ENCODE measurements at places on chromosomes 5 and 9.

DNA sequence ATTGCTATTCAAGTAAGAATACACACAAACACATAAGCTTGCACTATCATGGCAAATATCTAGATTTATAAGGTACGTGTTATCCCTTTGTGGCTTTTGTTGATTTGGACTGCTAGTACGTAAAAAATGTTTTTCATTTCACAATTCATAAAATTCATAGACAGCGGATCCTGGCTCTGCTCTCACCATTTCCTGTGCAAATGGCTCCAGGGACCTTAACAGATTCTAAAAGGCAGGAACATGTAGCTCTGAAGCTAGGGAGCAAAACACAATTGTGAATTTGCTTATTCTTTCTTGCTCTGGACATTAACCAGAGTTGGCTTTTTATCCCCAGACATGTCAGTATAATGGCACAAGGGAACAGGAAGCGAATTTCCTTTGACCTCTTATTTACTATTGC lies 1019.9 kb upstream of the WWC1 start:
- no peak for DNase-seq

- no peak for DNase-seq
Observed at GRCh38 chr5:178384816-178385495, 152.4 kb upstream of the PHYKPL start.

DNA sequence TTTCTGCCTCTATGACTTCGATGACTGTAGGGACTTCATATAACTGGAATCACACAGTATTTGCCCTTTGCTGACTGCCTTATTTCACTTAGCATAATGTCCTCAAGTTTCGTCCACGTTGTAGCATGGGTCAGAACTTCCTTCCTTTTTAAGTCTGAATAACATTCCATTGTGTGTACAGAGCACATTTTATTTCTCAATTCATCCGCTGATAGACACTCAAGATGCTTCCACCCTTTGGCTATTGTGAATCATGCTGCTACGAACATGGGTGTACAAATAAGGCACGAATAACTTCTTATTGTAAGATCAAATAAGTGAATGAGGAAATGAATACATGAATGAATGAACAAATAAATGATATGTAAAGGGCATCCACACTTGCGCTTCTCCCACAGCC lies 13.0 kb downstream of the BARX1 start:
- no peak for DNase-seq

- no peak for DNase-seq
Observed at GRCh38 chr5:61595426-61595825, 263.4 kb downstream of the ZSWIM6 start.

GRCh38 chr9:87285183-87285850 lies 212.3 kb upstream of the DAPK1 start:
- no peak for DNase-seq

DNA sequence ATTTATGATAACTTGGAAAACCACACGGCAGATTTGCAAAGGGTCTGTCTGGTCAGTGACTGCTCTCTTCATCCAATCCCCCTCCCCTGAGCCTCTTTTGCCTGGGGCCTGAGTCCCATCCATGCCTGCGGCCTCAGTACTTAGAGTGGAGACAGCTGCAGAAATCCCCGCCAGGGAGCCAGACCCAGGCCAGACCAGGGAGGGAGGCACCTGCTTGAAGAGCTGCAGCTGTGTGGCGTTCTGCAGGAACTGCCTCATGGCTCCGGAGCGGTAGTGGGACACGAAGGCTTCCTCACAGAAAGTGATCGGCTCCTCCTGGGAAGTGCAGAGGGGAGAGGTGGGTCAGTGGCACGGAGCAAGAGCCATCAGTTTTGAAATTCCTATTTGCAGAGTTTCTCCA lies 101.6 kb downstream of the CRB2 start:
- no peak for DNase-seq

- DNase-seq = no peak
Observed at GRCh38 chr9:69427286-69427685, 102.3 kb downstream of the ENTREP1 start.

DNA sequence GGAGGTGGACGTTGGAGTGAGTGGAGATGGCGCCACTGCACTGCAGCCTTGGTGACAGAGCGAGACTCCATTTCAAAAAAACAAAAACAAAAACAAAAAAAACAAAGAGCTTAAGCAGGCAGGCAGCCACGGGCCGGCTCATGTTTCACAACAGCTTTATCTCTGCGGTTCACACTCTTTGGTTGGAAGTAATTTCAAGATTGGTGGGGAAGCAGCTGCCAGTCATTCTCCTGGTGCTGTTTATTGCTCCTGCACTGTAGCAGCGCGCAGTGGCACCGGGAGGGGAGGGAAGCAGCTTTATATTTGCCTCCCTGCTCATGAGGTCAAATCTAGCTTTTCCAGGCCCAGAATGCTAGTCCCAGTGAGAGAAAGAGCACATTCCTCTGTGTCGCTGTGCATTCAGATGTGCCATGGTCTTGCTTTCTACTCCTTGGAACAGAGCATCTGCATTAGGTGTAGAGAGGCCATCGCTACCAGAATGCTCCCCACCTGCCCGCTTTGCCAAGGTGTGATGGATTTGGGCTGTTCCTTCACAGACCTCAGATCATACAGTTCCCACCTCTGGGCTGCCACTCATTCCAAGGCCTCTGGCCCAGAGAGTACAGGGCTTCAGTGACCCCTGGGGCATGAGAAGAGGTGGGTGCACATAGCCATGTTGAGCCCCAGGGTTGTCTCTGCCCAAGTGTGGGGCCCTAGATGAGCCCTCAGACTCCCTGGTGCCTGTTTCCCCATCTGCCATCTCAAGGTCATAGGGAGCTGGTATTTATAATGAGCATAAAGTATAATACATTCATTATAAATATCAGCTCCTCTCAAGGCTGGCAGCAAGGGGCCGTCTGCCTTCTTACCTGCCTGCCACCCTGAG lies 270.4 kb downstream of the MED10 start:
- DNase-seq = no peak

GRCh38 chr5:89723907-89724306 lies 685.6 kb downstream of the CETN3 start:
- no peak for DNase-seq
